ENCODE measurements at places on chromosomes 7 and 10.

GRCh38 chr7:150806454-150806853, 5.9 kb downstream of the TMEM176A start:
- no peak for DNase-seq

DNA sequence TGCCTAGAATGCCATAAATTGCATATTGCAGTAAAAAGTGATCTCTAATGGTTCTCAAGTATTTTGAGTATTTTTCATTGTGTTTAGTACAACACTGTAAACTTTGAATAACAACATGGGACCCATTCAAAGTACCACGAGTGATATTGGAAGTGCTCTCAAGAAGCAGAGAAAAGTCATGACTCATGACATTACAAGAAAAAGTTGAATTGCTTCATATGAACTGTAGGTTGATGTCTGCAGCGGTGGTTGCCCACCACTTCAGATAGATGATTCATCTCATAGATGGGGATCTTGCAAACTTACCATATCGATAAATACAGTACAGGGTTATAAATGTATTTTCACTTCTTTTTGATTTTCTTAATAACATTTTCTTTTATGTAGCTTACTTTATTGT, 33.9 kb downstream of the ENTPD1 start:
- DNase-seq, result no peak

- DNase-seq, result peak; percentile 70
Measured at GRCh38 chr10:133378251-133379096, 588 bp upstream of the PAOX start.

- no peak for DNase-seq
Measured at GRCh38 chr7:85806321-85806720, 619.5 kb upstream of the SEMA3D start.

- no peak for DNase-seq
Measured at GRCh38 chr7:150716939-150717338, 526 bp downstream of the GIMAP1 start.

DNA sequence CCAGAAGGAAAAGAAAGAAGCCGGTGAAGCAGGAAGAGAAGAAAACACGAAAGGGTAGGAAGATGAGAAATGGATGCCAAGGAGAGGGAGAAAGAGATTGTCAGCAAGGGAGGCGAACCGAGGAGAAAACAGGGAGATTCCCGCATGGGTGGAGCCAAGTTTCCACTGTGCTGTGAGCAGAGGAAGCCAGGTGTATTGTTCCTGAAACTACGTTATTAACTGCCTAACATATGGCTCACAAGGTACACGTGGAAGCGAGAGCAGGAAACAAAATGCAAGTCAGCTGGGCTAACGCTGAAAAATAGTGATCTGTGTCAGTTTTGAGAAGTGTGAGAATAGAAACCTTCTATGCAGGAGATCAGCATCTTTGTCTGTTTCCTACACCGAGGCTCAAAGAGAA, 20.4 kb upstream of the HIPK2 start:
- no peak for DNase-seq

DNA sequence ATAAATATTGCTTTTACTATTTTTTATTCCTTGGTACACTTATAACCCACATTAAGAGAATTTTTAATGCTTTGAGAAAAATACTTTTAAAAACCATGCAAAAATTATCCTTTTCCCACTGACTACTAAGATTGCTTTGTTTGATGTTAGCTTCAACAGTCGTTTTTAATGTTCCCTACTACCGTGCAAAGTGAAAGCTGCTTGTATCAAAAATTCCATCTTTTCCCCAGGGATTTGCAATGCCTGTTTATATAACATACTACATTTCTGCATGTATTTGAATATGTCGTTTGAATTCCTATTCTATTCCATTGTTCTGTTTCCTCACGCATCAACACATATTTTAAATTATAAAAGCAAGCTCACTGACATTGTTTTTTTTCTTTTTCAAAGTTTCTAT, 54.4 kb downstream of the TFPI2 start:
- no peak for DNase-seq

- DNase-seq, result no peak
Measured at GRCh38 chr10:30435073-30435422, 1.1 kb downstream of the MAP3K8 start.

- DNase-seq, result no peak
Measured at GRCh38 chr7:104861729-104862390, 152.1 kb upstream of the KMT2E start.

DNA sequence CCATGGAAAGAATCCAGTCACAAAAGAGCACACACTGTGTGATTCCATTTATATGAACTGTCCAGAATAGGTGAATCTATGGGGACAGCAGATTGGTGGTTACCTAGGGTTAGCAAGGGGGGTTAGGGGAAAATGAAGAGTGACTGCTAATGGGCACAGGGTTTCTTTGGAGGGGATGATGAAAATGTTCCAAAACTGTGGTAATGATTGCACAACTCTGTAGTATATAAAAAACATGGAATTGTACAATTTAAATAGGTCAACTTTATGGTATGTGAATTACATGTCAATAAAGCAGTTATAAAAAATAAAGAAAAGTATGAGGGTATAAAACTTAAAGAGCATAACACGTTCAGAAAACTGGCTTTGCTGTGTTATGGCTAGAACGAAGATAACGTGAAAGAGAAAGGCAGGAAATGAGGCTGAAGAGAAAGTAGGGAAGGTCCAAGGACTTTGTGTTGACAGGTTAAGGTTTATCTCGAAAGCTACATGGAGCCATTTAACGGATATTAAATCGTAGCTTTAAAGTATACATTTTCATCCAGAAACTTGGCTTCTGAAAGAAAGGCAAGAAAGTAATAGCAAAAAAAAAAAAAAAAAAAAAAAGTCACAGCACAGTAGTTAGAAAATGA, 26.4 kb upstream of the MSS51 start:
- DNase-seq, result no peak

DNA sequence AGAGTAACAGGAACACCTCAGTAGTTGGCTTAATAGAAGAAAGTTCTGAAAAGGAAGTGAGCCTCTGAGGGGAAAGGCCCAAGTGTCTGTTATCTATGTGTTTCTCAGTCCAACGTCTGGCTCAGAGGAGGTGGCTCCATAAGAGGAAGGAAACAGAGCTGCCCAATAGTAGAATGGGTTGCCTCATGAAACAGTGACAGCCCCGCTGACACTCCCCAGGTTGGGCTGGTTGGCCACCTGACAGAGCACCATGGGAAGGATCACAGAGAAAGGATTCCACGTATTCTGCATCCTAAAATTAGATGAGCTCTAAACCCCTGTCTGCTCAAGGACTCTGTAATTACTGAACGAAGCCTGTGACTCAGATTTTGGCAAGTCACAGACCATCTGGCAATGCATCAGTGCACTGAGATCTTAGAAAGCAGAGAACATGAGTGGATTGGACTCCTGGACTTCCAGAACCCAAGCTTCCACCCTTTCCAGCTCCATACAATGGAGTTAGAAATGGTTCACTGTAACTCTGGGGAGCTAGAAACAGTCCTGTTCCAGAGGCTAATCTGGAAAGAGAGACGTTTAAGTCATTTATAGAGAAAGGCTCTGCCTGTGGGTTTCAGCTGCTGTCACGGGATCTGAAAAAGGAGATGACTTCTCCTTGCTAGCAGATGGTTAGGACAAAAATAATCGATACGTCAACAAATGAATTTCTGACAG, 2.9 kb downstream of the PKD2L1 start:
- DNase-seq, result peak; percentile 72

GRCh38 chr7:158024351-158024715, 563.3 kb downstream of the PTPRN2 start:
- DNase-seq, result no peak

DNA sequence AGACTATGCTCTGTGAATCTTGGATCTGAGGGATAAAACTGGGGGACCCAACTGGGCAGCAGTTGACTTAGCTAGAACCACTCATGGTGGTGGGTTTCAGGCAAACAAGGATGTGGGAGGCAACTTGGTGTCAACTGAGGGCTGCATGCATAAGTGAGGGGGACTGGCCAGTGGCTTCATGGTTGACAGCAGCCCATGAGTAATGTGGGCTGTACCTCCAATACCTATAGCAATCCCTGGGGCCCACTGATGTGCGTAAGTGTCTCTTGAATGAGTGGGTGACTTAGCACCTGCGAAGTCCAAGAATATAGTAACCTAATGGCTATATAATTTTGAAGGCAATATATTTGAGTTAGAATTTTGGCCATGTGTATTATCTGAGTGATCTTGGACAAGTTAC, 13.7 kb upstream of the MAP3K8 start:
- DNase-seq, result no peak

DNA sequence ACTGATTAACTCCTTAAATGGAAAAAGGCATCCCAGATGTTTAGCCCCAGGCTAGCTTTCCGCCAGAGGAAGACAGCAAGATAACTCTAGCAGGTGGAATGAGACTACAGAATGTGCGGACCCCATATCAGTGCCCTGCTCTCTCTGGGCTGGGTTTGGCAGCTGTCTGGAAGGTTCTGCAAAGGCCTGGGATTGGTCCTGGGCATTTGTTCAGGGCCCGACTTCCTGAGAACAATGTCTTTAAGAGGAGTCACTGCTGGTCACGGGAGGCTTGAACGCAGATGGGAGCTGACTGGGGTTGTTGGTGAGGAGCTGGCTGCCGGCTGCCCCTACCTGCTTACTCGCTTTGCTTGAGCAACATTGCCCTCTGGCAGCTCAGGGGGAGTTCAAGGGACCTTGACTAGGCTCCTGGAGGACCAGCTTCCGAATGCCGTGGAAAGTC, 130.6 kb upstream of the BTBD16 start:
- no peak for DNase-seq

- no peak for DNase-seq
Measured at GRCh38 chr10:101438881-101439391, 85.0 kb downstream of the BTRC start.

GRCh38 chr7:154913638-154914307, 89.2 kb downstream of the PAXIP1 start:
- peak; percentile 81 for DNase-seq
